Glomerular endothelial cell (primary cell): ENCODE measurements at places on chromosomes 3 and 15. TPM values are rescaled to one million over a fixed set of nuclear protein-coding genes. Genes with fewer than 3 reads are reported as not detected.

The FANCD2OS gene
- not detected in 2 replicates for total RNA-seq

The CDCP1 gene
- 19.4 and 31.7 TPM in 2 replicates for total RNA-seq

The CORO2B gene
- total RNA-seq: 7.8 and 10.9 TPM in 2 replicates

The REC114 gene
- not detected in 2 replicates for total RNA-seq

The MRAS gene
- 14.1 and 26.0 TPM in 2 replicates for total RNA-seq

The TNNC1 gene
- not detected in 2 replicates for total RNA-seq

The SYNM gene
- total RNA-seq: 8.3 and 8.7 TPM in 2 replicates

The SH2D7 gene
- total RNA-seq: not detected in 2 replicates

The THUMPD3 gene
- 16.6 and 23.8 TPM in 2 replicates for total RNA-seq

The SAMD7 gene
- total RNA-seq: not detected in 2 replicates

The ARHGAP11A gene
- 7.7 and 8.2 TPM in 2 replicates for total RNA-seq

The OR5K2 gene
- total RNA-seq: not detected in 2 replicates

The GOLGA6L10 gene
- 0.73 and 1.3 TPM in 2 replicates for total RNA-seq

The ZNF620 gene
- 2.7 and 4.0 TPM in 2 replicates for total RNA-seq

The IVD gene
- 50.6 and 54.8 TPM in 2 replicates for total RNA-seq

The CD200R1 gene
- total RNA-seq: not detected in 2 replicates

The SIDT1 gene
- total RNA-seq: 0.99 TPM in 1 of 2 replicates, not detected in the other

The CPN2 gene
- not detected in 2 replicates for total RNA-seq

The TMEM115 gene
- total RNA-seq: 67.2 and 77.0 TPM in 2 replicates

The CADM2 gene
- total RNA-seq: not detected in 2 replicates

The SMCO1 gene
- not detected in 2 replicates for total RNA-seq

The ISLR gene
- total RNA-seq: 0.39 and 0.47 TPM in 2 replicates

The MYL3 gene
- total RNA-seq: not detected in 2 replicates
